ENCODE measurements at places on chromosomes 3 and 15.

GRCh38 chr15:96324940-96325540 lies 5.5 kb upstream of the NR2F2 start:
- DNase-seq = no peak

GRCh38 chr15:28918141-28918983 lies 32.6 kb downstream of the APBA2 start:
- DNase-seq = no peak

DNA sequence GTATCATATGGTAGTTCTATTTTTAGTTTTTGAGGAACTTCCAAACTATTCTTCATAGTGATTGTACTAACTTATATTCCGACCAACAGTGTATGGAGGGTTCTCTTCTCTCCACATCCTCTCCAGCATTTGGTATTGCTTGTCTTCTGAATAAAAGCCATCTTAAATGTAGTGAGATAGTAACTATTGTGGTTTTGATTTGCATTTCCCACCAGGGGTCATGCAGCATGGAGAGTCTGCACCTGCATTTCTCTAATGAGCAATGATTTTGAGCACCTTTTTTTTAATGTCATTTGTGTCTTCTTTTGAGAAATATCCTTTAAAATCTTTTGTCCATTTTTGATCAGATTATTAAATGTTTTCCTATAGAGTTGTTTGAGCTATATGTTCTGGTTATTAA lies 718.5 kb downstream of the ZBBX start:
- no peak for DNase-seq

DNA sequence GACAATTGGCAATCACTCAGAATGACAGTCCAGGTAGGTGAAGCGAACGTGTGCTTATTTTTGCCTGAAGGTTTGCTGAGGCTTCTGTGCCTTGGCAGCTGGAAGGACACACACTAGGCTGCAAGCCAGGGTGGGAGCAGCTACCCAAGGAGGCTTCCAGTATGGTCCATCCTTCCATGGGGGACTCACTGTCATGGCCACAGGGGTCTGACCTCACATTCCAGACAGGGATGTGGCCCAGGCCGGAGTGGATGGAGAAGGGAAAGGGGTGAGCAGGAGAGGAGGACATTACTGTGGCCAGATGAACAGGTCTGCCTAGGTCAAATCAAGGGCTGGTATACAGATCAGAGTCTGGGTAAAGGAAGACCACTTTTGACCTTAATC lies 247.7 kb downstream of the ADAMTS17 start:
- no peak for DNase-seq

GRCh38 chr15:29064290-29064689 lies 178.5 kb downstream of the APBA2 start:
- DNase-seq = peak; percentile 59

DNA sequence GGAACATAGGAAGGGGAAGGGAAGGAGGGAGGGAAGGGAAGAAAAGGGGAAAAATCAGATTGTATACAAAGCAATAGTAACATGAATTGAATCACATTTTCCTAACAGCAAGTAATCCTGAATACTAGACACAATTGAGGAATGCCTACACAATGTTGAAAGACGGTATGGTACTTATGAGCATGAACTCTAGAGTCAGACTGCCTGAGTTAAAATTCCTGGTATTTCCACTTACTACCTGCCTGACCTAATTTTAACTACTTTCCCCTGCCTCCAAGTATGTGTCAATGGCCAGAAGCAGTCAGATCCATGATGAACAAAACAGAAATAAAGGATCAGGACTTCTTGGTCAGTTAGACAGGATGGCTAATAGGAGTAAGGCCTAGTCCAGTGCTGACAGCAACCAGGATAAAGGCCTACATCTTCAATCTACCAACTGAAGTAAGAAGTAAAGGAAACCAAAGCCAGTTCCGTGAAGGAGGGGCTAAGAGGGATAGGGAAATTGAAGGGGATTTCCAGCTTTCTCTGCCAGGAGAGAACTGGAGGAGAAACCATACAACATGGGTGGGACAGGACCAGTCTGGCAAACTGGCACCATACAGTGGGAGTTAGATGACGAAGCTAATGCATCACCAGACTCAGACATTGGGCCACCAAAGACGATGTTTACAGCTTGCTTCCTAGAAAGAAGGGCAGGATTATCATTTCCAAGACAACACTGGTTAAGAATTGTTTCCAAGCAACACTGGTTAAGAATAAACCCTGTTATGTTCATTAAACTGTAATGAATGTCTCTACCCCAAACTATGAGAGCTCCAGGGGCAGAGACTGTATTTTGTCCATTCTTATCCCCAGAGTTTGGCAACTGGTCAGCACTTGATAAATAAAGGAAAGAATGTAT lies 151.6 kb upstream of the UBE2E2 start:
- no peak for DNase-seq

DNA sequence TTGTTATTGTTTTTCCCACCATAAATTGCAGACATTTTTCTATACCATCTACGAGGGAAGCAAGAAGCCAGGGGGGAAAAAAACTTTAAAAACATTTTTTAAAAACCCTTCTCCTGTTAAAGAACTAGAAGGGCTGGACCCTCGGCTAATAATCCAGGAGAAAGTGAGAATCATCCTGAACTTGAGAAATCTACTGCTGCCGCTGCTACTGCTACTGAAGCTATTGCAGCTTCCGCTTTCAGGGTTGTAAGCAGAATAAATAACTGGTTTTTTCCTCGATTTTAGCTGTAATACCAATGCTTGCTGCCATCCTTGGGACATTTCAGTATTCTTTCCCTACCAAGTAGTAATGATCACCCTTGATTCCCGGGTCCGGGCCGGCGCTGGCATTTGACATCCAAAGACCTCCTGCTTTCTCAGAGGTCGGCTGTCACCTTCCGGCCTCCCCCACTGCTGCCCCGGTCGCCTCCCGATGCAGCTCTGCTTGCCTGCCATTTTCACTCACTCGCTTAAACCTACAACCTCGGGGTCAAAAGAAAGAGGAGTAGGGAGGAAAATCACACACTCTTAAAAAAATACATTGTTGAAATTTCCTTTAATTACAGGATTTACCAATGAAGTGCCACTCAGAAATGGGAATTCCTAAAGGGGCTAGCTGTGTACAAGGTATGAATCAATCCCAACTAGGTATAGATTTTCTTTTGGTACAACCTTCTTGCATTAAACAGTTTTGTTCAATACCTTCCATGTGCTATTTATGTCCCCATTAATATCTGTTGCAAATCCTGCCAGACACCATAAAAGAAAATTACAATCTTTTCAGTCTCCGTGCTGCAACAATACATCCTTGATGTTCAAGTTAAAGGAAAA lies 674 bp upstream of the MECOM start:
- no peak for DNase-seq

DNA sequence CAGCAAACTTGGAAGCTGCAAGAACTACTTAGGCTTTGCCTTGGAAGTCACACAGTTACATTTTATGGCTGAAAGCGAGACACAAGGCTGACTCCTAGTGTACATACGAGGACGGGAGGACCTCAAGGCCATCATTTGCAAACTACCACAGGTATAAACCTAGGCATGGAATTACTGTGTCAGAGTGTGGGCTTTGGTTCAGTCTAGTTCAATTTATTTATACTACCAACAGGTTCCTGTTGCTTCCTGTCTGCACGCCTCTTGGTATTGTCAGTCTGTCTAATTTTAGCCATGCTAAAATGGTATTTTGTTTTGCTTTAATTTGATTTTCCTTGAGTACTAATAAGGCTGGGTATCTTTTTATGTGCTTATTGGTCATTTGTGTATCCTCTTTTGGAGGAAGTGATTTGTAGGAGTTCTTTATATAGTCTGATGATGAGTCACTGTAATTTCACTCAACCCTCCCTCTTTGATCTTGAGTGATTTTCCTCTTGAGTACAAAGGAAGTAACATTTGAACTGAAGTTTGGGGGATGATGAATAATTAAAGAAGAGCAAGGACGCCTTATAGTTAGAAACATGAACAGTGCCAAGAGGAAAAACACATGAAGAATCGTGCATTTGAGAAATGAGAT lies 8.2 kb downstream of the ANKRD34C start:
- no peak for DNase-seq

DNA sequence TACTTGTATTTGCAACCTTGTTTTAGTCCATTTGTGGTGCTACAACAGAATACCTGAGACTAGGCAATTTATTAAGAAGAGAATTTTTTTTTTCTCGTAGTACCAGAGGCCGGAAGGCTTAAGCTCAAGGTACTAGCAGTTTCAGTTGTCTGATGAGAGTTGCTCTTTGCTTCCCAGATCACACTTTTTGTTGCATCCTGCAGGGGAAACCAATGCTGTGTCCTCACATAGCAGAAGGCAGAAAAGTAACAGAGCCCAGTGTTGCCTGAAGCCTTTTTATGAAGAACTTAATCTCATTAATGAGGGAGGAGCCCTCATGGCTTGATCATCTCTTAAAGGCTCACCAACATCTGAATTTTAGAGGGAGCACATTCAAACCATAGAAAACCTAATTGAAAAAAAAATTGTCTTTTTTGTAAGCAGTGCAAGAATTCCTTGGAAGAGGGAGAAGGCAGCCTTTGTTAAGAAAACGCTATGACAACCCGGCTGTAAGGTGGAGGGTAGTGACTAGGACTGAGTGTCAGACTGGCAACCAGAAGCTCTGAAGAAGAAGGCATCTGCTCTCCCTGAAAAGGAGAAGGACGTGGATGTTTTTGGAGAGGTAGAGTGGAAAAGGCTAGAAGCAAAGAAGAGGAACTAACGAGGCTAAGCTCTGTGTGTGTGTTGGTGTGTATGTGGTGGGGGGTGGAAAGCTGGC lies 1245.3 kb downstream of the ROBO2 start:
- no peak for DNase-seq

DNA sequence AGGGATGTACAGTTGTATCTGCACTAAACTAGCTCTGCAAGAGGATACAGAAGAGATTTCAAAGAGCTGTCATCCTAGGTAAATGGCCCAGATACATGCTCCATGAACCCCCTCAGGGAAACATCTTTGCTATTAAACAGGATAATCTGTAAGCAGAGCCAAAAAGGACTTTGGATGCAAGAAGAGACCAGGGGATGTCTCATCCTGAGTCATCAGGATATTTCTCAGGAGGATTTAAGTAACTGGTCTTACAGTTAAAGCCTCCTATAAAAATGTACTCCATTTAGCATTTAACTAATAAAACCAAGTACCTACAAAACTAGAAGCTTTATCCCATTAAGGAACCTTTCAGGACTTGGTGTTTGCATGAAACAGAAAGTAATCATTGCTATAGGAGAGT lies 48.2 kb upstream of the PHLDB2 start:
- no peak for DNase-seq

GRCh38 chr3:8556473-8556869 lies 54.8 kb downstream of the LMCD1 start:
- no peak for DNase-seq

- DNase-seq = no peak
Observed at GRCh38 chr3:78918361-78919020, 849.3 kb downstream of the ROBO1 start.

- DNase-seq = no peak
Observed at GRCh38 chr3:159189994-159190669, 388.3 kb downstream of the MFSD1 start.

DNA sequence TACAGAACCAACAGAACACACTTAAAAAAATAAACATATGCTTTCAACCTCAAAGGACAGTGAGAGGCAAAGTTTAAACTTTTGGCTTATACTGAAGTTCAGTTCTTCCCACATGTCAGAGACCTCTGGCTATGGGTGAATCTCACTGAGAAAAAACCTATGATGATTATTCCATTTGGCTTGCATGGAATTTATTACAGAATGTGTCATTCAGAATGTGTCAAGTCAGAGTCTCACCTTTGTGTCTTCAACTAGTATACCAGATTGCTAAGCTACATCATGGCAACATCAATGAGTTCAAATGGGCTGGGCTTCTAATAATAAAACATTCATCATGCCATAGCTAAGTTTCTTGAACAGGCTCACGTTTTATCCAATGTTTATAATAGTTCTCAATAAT lies 987.0 kb downstream of the NTRK3 start:
- no peak for DNase-seq

DNA sequence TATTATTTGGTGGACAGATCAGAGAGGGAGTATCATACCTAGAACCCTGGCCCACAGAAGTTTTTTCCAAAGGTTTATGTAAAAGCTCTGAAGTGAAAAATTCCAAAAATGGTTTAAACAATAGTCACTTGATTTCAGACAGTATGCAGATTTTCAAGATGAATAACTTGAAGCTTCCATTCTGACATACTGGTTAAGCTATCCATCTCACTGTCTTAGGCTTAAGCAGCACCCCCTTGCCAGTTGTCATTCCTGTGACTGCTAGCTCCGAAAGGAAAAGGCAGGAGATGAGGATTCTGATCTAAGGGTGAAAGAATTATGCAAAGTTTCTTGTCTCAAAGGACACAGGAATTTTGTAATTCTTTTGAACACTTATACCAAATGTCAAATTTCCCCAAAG lies 337.5 kb upstream of the THBS1 start:
- DNase-seq = no peak

- DNase-seq = peak; percentile 1
Observed at GRCh38 chr3:13277196-13277813, 142.8 kb downstream of the NUP210 start.

GRCh38 chr15:100740138-100740537 lies 137.7 kb downstream of the ASB7 start:
- DNase-seq = no peak

DNA sequence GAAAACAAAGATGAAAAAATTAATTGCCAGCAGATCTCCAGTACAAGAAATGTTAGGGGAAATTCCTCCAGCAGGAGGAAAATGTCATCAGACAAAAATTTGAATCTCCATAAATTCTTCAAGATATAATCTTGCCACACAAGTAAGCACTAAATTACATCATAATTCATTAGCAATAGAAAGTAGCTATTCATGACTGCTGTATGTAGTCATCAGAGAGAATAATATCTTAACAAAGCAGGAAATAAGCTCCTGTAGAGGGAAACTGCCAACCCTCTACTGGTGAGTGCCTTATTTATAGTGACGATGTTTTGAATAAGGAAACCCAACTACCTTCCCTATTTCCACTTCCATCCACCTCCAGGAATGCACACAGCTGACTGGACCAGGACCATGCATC lies 15.8 kb upstream of the SLC27A2 start:
- DNase-seq = no peak

- no peak for DNase-seq
Observed at GRCh38 chr3:116579840-116580239, 129.7 kb upstream of the TUSC7 start.

Data from body of pancreas (tissue), 4 donors.